Type B pancreatic cell (in vitro differentiated cells): ENCODE measurements at places on chromosomes 1 and 21. TPM values are rescaled to one million over a fixed set of nuclear protein-coding genes. Genes with fewer than 3 reads are reported as not detected.

GBP5 gene
- 0.45 and 0.56 TPM in 2 replicates for total RNA-seq

MSH4 gene
- 0.58 and 0.64 TPM in 2 replicates for total RNA-seq

DNA sequence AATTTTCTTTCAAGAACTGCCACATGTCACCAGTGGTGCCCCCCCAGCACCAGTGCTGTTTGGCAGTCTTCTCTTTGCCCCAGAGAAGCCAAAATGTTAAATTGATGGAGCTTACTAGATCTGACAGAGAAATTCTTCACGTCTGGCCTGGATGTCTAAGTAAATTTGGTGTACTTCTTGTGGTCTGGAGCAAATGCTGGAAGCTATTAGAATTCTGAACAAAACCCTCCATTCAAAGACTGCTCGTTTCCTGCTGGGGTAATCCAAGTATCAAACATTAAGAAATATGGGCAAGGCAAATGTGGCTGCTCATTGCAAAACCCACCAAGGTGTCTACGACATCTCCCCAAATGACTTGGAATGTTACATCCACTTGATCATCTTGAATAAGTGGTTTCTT, 92.3 kb downstream of the ROR1 start:
- H3K27me3 ChIP-seq: no peaks in the 10 kb centered on the region
- H3K27ac ChIP-seq: no peak overlapping the region
- H3K4me3 ChIP-seq: no peak overlapping the region
- no peak for DNase-seq
- peaks cover 4% of the 10 kb centered on the region for H3K36me3 ChIP-seq

- H3K4me3 ChIP-seq: no peak overlapping the region
- peaks cover 14% of the 10 kb centered on the region for H3K4me1 ChIP-seq
- DNase-seq: no peak
- no peaks in the 10 kb centered on the region for H3K27me3 ChIP-seq
These were observed 314.0 kb downstream of the NTNG1 start for GRCh38 chr1:107454791-107455190.

DRAXIN gene
- 1.1 and 13.5 TPM in 2 replicates for total RNA-seq

GRCh38 chr1:27113861-27114260, 41.1 kb downstream of the SLC9A1 start:
- no peaks in the 10 kb centered on the region for H3K27me3 ChIP-seq
- H3K4me1 ChIP-seq: peaks cover 23% of the 10 kb centered on the region

MNDA gene
- not detected in 2 replicates for total RNA-seq

DNA sequence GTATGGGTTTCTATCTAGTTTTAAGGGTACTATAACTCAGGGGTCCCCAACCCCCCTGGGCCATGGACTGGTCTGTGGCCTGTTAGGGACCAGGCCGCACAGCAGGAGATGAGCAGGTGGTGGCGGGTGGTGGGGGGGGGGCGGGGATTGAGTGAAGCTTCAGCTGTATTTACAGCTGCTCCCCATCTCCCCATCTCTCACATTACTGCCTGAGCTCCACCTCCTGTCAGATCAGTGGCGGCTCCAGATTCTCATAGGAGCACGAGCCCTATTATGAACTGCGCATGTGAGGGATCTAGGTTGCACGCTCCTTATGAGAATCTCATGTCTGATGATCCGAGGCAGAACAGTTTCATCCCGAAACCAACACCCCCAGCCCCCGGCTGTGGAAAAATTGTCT, 95.1 kb upstream of the SLC45A1 start:
- DNase-seq: no peak
- H3K4me3 ChIP-seq: no peak overlapping the region
- H3K4me1 ChIP-seq: peaks cover 4% of the 10 kb centered on the region
- no peaks in the 10 kb centered on the region for H3K27me3 ChIP-seq
- H3K27ac ChIP-seq: no peak overlapping the region

- peak; percentile 60 for DNase-seq
- H3K27me3 ChIP-seq: no peaks in the 10 kb centered on the region
- no peak overlapping the region for H3K4me3 ChIP-seq
- no peaks in the 10 kb centered on the region for H3K36me3 ChIP-seq
These were observed 92.3 kb upstream of the GCLM start for GRCh38 chr1:94001397-94002045.

CFHR1 gene
- total RNA-seq: not detected in 2 replicates

SERINC2 gene
- 77.7 and 118 TPM in 2 replicates for total RNA-seq

- H3K27me3 ChIP-seq: peaks cover 25% of the 10 kb centered on the region
- H3K36me3 ChIP-seq: no peaks in the 10 kb centered on the region
- no peak overlapping the region for H3K4me3 ChIP-seq
- H3K27ac ChIP-seq: no peak overlapping the region
- peaks cover 11% of the 10 kb centered on the region for H3K4me1 ChIP-seq
- DNase-seq: no peak
These were observed 177.6 kb downstream of the HHIPL2 start for GRCh38 chr1:222370081-222370912.

GRCh38 chr1:10912441-10912840, 100.0 kb upstream of the TARDBP start:
- peaks cover 4% of the 10 kb centered on the region for H3K27me3 ChIP-seq
- DNase-seq: no peak
- no peaks in the 10 kb centered on the region for H3K36me3 ChIP-seq
- H3K4me3 ChIP-seq: no peak overlapping the region
- peaks cover 19% of the 10 kb centered on the region for H3K4me1 ChIP-seq

- no peak overlapping the region for H3K27ac ChIP-seq
- DNase-seq: no peak
- H3K4me1 ChIP-seq: peaks cover 5% of the 10 kb centered on the region
- no peak overlapping the region for H3K4me3 ChIP-seq
- H3K36me3 ChIP-seq: no peaks in the 10 kb centered on the region
These were observed 9.0 kb downstream of the ADORA1 start for GRCh38 chr1:203136409-203137042.

DNA sequence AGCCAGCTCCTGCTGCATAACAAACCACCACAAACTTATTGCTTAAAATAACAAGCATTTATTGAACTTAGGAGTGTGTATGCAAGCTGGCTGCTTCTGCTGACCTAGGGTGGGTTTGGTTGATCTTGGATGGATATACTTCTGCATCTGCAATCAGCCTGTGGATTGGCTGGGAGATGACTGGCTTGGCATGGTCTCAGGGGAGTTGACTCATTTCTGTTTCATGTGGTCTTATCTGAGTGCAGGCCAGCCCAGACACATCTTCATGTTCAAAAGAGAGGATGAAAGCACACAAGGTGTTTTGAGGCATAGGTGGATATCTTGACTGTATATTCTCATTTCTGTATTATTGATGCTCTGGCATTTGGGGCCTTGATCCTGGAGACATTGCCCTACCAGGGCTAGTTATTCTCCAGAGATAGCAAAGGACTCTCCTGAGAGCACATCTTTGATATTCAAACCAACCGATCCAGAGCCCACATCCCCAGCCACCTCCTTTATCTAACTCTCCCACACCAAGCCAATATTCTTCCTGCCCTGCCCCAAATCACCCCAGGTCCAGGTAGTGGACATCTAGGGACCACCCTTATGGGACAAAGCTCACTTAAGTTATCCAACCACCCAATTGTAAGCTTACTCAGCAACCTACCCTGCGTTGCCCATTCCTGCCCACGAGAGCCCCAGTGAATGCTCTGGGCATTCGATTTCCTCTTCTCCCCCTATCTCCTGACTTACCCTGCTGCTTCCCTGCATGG, 350.8 kb downstream of the PTPRU start:
- peaks cover 32% of the 10 kb centered on the region for H3K27me3 ChIP-seq
- DNase-seq: no peak
- H3K4me3 ChIP-seq: no peak overlapping the region
- peaks cover 6% of the 10 kb centered on the region for H3K4me1 ChIP-seq
- H3K27ac ChIP-seq: no peak overlapping the region

GRCh38 chr21:33943293-33943692, 27.7 kb upstream of the ATP5PO start:
- no peaks in the 10 kb centered on the region for H3K27me3 ChIP-seq
- no peak overlapping the region for H3K27ac ChIP-seq
- peaks cover 30% of the 10 kb centered on the region for H3K4me1 ChIP-seq
- DNase-seq: no peak
- H3K4me3 ChIP-seq: no peak overlapping the region
- H3K36me3 ChIP-seq: no peaks in the 10 kb centered on the region

DNA sequence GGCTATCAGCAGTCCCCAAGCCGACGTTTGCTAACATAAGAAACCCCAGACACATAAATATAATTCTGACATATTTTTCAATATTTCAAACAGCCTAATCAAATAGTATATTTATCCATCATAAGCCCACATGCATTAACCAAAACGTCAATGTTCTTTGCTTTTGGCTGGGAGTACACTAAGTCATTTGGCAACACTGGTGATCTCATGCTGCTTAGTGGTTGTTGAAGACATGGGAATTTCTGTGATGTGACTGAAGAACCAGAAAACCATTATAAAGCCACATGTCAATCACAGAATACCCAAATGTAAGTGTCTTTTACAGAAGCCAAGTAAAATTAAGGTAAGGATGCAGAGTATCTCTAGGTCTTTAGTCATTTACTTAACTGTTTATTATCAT, 57.6 kb downstream of the PLPPR5 start:
- H3K4me3 ChIP-seq: no peak overlapping the region
- no peaks in the 10 kb centered on the region for H3K27me3 ChIP-seq
- H3K27ac ChIP-seq: no peak overlapping the region
- DNase-seq: no peak

GPR153 gene
- 6.1 and 8.5 TPM in 2 replicates for total RNA-seq

GRCh38 chr21:24428591-24429199, 1178.6 kb downstream of the MRPL39 start:
- no peak overlapping the region for H3K27ac ChIP-seq
- no peak for DNase-seq
- H3K27me3 ChIP-seq: no peaks in the 10 kb centered on the region

TENT5C gene
- 12.9 and 13.8 TPM in 2 replicates for total RNA-seq

GRCh38 chr1:68128157-68128556, 77.7 kb upstream of the DIRAS3 start:
- no peak overlapping the region for H3K4me3 ChIP-seq
- no peaks in the 10 kb centered on the region for H3K27me3 ChIP-seq
- no peak overlapping the region for H3K27ac ChIP-seq
- peaks cover 20% of the 10 kb centered on the region for H3K36me3 ChIP-seq
